ENCODE measurements at places on chromosomes 3 and 15. TPM values are rescaled to one million over a fixed set of nuclear protein-coding genes. Genes with fewer than 3 reads are reported as not detected.

The RHOV gene
- total RNA-seq: not detected

- H3K27me3 ChIP-seq: no peaks in the 10 kb centered on the region
- no peak overlapping the region for H3K27ac ChIP-seq
- DNase-seq: no peak
- no peaks in the 10 kb centered on the region for H3K36me3 ChIP-seq
Measured at GRCh38 chr15:86316216-86316615, 236.5 kb downstream of the AGBL1 start.

The USP3 gene
- 62.5 TPM for total RNA-seq

The ARL14 gene
- total RNA-seq: not detected

The TNNC1 gene
- 88.9 TPM for total RNA-seq

DNA sequence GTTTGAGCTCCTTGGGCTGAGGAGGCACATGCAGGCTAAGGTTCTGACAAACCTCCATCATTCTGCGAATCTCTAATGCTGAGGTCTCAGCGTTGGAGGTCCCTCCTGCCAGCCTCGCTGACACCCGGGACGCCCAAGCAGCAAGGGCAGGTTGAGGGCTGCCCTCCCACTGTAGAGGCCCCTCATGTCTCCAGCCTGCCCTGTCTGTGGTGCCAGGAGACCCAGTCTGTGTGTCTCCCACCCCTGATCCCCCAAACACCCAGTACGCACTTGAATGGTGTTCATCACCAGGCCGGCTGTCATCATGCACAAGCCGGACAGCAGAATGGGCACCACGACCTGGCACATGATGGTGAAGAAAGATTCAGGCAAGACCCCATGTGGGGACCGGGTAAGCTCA is 27.8 kb downstream of the SLC41A3 start:
- peak; percentile 40 for DNase-seq
- no peaks in the 10 kb centered on the region for H3K36me3 ChIP-seq
- H3K4me3 ChIP-seq: no peak overlapping the region

DNA sequence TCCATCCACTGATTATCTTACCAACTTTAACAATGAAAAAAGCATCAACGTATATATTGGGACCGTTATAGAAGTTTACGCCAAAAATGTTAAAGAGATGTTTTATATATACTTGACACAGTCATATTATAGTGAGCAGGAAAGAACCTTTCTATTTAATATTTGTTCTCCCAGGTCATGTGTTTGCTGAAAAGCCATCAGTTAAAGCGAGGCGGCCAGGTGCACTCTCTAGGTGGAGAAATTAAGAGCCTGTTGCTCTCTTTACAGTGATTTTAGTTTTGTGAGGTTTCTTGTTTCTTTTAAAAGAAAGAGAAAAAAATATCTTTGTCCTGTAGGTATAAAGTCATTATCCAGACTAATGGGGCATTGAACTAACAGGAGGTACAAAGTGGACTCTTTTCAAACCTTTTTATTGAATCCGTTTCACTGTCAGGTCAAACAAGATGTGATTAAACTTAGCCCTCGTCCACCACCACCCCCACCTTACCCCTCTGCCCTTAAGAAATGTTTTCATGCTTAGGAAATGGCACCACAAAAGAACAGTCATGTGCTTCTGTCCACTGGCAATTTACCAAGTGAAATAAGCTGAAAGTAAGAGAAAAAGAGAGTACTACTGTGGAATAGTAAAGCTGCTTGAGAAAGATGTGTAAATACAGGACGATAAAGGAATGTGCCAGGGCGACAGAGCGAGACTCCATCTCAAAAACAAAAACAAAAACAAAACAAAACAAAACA is 279.9 kb downstream of the PTPRG start:
- H3K4me1 ChIP-seq: peaks cover 17% of the 10 kb centered on the region
- no peak overlapping the region for H3K4me3 ChIP-seq
- no peak overlapping the region for H3K27ac ChIP-seq
- H3K27me3 ChIP-seq: no peaks in the 10 kb centered on the region

DNA sequence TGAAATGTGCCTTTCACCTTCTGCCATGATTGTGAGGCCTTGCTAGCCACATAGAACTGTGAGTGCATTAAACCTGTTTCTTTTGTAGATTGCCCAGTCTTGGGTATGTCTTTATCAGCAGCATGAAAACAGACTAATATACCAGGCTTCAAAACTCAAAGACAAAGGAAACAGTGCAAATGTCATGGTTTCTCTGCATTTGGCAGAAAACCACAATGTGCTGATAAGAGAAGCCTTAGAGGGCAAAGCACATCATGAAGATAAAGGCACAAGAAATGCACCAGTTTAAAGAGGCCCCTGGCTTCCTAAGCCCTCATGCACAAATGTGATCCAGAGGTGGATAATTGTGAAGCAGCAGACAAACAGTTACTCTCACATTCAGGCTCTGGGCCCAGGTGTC is 259.2 kb downstream of the CPNE4 start:
- no peak overlapping the region for H3K4me3 ChIP-seq
- no peak overlapping the region for H3K27ac ChIP-seq
- H3K4me1 ChIP-seq: no peaks in the 10 kb centered on the region

The RAD51 gene
- 0.98 TPM for total RNA-seq

The LYZL4 gene
- not detected for total RNA-seq

The CIB2 gene
- 1.9 TPM for total RNA-seq

Data from upper lobe of right lung (tissue), 1 donor.